ENCODE measurements at places on chromosomes 5 and 9.

GRCh38 chr9:8244505-8245092 is 445.0 kb upstream of the DMAC1 start:
- no peak for DNase-seq

- DNase-seq = no peak
Observed at GRCh38 chr9:120477534-120478001, 102.4 kb downstream of the CDK5RAP2 start.

DNA sequence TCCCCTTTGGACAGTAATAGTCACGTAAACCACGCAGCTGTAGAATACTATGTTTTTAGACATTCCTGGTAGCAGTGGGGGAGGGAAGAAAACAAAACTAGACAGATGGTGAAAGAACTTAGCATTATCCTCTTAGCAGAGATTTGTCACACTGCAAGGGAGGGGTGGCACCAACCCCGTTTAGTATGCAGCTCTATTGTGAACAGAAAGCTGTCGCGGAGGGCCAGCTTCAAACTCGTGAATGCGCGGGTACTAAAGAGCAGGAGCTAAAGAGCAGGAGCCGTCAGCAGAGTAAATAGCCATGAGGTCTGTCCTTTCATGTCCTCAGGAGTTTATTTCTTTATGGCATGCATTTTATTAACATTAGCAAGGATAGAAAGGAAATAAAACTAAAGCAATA is 141.9 kb upstream of the SLC12A2 start:
- DNase-seq = no peak

DNA sequence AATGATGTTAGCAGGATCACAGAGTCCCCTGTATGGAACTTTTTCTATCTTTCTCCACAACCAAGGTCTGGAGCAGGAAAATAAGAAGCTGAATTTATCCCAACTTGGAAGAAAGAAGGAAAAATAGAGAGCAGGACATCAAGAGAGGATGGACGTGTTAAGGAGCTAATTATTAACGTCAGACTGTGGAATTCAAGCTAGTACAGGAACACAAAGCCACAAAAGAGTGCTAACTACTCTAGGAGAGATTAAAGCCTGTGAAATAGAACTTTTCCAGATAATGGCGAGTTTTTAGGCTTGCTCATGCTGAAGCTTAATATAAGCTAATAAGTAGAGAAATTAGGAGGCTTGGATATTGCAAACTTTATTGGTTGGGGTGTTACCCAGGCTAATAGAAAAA is 632 bp upstream of the SPINK13 start:
- no peak for DNase-seq

DNA sequence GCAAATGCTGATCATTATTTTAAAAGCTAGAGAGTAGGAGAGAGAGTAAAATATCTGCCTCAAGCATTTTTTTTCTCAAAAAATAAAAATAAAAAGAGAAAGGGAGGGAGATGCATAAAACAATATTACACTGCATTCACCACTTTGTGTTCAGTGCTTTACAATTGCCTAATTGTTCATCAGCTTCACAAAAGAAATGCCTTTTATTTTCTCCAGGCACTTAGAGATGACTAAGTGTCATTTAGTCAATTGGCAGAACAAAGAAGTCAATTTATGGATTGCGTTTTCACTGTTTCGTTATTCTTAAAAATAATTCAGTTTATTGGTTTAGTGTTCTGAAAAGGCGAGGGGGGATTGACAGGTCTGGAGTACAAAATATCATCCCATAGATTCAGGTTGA is 232.5 kb upstream of the CCNH start:
- no peak for DNase-seq

DNA sequence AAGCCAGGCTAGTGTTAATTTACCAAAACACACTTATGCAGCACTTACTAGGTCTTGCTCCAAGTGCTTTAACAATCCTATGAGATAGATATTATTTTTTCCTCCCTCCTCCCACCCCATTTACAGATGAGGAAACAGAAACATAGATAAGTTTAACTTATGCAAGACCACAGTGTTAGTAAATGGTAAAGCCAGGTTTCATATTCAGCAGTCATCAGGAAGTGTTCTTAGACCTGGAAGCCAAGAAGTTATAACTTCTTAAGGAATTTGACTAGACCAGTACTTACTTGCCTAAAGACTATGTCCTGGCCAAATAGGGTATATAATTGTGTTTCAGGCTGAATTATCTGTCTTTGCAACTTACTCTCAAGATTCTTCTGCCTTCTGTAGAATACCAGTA is 15.9 kb downstream of the ABHD17B start:
- no peak for DNase-seq

GRCh38 chr5:31717561-31717960 is 78.6 kb downstream of the PDZD2 start:
- no peak for DNase-seq

DNA sequence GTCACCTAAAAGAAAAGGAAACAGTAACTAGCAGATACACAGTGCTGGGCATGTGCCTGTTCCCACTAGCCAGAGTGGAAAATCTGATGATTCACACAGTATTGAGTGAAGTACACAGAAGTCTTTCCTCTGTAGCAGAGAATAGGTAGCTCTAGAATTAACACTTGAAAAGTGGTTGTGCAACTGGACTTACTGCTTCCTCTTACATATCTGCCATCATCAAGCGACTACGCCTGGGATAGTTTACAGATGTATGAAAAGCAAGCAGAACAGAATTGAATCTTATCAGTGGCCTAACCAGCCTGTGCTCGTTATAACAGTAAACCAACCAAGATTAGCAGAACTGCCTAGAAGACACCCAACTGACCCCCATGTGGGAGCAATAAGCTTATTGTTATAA is 130.6 kb downstream of the DTWD2 start:
- DNase-seq = no peak

GRCh38 chr5:88694023-88694679 is 188.8 kb downstream of the MEF2C start:
- DNase-seq = no peak

- DNase-seq = no peak
Observed at GRCh38 chr5:85512896-85513295, 1104.8 kb upstream of the COX7C start.

GRCh38 chr5:145160679-145161078 is 674.5 kb downstream of the PRELID2 start:
- no peak for DNase-seq

- no peak for DNase-seq
Observed at GRCh38 chr9:38244971-38245370, 147.5 kb upstream of the ALDH1B1 start.

- DNase-seq = no peak
Observed at GRCh38 chr9:99180662-99181061, 41.1 kb downstream of the ALG2 start.

DNA sequence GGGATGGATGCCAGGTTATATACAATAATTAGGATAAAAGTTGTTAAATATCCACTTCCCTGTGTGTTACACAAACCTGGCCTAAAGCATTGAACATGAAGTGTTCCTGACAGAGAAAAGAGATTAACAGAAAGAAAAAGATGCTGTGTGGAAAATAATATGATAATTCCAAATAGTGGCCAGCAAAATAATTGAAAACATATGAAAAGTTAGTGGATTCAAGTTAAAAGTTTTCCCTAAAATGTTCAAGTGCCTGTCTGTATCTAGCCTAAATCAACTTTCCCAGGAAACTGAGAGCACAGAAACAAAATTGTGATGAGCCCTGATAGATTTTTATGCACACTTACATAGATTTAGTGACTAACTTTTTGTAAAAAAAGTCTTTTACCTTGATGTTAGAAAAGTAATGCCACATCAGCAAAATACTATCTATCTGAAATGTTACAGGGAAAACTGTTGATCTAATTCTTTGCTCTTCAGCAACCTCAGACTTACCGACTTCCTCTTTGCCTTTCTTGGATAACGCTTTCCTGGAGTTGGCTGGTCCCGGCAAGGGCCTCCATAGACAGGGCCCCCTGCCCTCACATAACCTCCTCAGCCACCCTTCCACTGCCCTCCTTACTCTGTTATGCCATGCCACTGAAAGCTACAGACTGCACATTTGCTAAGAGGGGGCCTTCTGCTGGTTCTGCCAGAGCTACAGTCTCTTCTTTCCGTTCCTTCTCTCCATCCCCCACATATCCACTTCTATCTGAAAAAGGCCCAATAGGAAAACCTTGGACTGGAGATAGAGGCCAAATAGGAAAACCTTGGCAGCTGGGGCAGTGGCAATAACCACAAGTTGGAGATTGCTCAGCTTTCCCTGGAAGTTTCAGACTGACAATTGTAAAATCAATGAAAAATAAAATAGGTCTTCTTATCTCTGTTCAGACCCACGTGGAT is 44.4 kb downstream of the ZNF474 start:
- no peak for DNase-seq

DNA sequence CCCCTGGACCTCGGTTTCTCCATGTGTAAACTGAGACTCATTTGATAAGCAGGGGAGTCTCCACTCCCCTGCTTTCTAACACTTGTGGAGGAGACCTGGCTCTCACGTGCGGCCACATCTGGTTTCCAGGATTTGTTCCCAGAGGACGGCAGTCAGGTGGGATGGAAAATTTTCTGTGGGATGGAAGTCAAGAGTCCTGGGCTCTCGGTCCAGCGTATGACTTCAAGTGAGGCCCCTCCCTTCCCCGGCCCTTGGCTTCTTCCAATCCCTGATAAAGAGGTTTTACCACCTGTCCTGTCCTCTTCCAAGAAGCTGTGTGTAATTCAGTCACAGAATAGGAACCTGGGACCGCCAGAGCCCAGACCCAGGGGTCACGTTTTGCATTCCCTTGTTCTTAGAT is 35.0 kb downstream of the TMOD1 start:
- DNase-seq = no peak

- no peak for DNase-seq
Observed at GRCh38 chr5:108660291-108660690, 87.4 kb upstream of the FER start.

DNA sequence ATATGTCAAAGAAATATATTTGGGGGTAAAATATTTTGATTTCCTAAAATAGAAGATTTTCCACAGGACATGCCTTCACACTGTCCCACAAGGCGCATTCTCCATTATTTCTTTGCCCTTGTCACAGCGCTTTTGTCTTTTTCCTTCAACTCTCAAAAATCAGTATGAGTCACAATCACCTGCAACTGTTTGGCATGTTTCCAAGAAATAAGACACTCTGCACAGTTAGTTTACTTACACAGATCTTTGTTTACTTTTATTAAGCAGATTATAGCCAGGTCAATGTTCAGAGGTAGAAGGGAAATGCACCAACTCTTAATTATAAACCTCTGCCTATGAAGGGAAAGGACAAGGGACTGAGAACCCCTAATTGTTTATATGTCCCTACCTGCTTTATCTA is 9.5 kb downstream of the CEMIP2 start:
- DNase-seq = no peak

GRCh38 chr9:124005029-124005771 is 6.4 kb upstream of the LHX2 start:
- no peak for DNase-seq

- no peak for DNase-seq
Observed at GRCh38 chr5:81420039-81420667, 26.2 kb upstream of the ACOT12 start.

DNA sequence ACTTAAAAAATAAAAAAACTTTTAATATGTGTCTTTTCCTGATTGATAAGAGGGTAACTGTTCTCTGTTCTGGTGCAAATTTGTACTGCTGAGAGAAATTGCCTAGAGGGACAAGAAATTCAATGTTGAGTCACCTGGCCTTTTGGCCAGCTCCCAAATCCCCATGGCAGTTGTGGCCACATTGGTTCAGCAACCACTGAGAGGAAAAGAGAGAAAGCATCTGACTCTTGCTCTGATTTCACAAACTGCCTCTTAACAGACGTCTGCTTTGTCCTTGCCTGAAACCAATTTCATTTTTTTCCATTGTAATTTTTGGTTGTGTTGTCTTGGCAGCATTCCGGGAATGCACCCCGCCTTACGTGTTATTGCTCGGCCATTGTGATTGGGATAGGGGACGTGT is 42.4 kb downstream of the NTRK2 start:
- no peak for DNase-seq

DNA sequence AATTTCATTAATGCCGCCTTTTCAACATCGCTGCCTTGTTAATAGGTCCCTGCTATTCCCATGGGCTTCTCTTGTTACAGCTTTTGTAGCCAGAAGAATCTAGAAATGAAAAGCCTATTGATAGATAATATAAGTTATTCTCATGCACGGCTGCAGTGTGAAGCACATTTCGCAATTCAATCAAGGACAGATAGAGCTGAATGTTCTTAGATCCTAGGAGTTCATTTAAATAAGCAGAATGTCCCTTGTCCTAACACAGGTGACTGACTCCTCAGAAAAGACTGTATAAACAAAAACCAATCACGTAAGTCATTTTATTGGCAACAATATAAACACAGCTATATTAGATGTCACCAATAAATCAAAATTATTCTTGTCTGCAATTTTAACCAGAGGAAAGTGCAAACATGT is 9.4 kb downstream of the GLIS3 start:
- no peak for DNase-seq

DNA sequence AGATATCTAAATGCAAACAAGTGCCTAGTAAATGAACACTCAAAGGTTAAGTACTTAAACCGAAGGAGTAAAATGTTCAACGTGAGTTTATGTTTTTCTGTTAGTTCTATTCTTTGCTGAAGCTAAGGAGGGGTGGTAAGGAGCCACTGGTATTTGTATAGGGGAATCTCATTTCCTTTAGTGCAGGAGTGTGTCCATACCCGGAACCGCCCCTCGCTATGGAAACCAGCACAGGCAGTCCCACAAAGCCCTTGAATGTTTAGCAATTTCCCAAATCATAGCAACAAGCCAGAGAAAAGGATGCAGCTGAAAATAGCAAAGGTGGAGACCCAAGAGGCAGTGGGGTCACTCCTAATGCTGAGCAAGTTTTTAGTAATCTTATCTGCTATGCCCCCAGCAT is 78.8 kb upstream of the STK32A start:
- no peak for DNase-seq

- no peak for DNase-seq
Observed at GRCh38 chr5:135625961-135626360, 47.2 kb upstream of the CXCL14 start.

- no peak for DNase-seq
Observed at GRCh38 chr5:2120361-2120760, 237.6 kb upstream of the IRX4 start.

- no peak for DNase-seq
Observed at GRCh38 chr9:27280249-27280648, 16.7 kb downstream of the EQTN start.

- DNase-seq = no peak
Observed at GRCh38 chr5:115962565-115963402, 509 bp downstream of the LVRN start.

DNA sequence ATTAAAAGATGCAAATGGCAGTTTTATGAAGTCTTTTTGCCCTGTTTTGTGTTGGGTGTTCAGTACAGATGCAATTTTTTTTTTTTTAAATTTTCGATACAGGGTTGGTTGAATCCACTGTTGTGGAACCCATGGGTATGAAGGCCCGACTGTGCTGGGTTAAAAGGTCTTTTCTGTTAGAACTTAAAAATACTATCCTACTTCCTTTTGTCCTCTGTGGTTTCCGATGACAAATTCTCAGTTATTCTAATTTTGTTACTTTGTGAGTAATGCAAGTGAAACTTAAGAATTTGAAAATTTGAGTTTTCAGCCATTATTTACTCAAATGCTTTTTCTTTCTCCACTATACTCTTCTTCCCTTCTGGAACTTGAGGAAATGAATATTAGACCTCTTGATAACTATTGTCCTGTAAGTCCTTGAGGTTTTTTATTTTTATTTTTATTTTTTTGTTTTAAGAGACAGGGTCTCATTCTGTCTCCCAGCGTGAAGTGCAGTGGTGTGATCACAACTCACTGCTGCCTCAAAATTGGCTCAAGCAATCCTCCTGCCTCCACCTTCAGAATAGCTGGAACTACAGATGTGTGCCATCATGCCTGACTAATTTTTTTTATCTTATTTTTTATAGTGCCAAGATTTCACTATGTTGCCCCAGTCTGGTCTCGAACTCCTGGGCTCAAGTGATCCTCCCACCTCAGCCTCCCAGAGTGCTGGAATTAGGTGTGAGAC is 67.5 kb downstream of the ZCCHC7 start:
- DNase-seq = no peak
